ENCODE measurements at places on chromosomes 13 and 19. TPM values are rescaled to one million over a fixed set of nuclear protein-coding genes. Genes with fewer than 3 reads are reported as not detected.

DNA sequence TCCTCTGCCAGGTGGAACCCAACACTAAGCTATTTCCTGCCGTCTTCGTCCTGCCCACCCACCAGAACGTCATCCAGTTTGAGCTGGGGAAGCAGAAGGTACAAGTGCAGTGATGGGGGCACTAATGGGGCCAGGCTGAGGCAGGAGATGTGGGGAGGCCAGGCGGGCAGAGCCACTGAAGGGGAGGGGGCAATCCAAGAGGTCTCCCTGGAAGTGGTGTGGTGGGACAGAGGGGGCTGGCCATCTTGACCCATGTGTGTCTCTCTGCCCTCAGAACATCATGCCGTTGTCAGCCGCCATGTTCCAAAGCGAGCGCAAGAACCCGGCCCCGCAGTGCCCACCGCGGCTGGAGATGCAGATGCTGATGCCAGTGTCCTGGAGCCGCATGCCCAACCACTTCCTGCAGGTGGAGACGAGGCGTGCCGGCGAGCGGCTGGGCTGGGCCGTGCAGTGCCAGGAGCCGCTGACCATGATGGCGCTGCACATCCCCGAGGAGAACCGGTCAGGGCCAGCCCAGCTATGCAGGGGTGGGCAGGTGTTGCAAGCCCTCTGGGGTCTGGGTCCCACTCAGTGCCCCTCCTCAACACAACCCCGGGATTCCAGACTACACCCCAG is 49.6 kb downstream of the RYR1 start:
- H3K4me1 ChIP-seq, result no peaks in the 10 kb centered on the region
- no peaks in the 10 kb centered on the region for H3K36me3 ChIP-seq
- no peak for DNase-seq
- H3K27ac ChIP-seq, result no peak overlapping the region

DNA sequence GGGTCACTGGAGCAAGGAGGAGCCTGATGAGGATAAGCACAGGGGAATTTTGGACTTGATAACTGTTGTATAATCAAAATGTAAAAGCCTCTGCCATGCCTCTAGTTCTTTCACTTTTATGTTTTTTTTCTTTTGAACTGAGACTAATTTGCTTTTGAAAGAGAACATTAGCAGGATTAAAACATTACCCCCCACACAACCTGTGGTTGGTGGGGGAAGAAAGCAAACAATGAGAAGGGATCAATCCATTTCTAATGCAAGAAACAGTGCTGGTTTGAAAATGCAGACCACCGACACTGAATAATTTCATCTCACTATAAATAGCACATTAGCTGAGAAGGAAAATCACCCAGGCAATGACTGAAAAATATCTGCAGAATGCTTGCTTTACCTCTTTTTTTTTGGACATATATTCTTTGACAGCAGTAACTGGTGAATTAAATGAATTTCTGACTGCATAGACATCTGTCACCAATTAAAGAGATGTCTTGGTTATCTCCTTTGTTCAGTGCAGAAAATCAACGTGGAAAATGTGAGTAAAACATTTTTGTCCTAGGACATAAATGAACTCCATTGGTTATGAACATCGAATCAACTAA is 48.6 kb upstream of the TRPC4 start:
- no peaks in the 10 kb centered on the region for H3K4me1 ChIP-seq
- DNase-seq, result no peak
- H3K36me3 ChIP-seq, result no peaks in the 10 kb centered on the region
- H3K27me3 ChIP-seq, result no peaks in the 10 kb centered on the region
- H3K4me3 ChIP-seq, result no peak overlapping the region
- H3K27ac ChIP-seq, result no peak overlapping the region

DNA sequence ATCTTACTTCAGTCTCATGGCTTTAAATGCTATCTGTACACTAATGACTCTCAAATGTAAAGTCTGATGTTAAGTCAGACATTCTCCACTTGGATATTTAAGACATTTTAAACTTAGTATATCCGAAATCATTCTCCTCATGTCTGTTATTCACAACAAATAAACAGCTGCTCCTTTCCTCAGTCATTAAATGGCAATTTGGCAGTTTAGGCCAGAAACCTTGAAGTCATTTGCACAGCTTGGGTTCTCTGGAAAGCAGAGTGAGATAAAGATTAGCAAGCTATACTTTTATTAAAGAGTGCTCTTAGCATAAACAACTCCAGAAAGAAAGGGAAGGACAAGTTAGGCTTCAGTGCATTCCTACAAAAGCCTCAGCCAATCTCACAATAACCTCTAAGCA is 53.7 kb downstream of the DNAJC15 start:
- H3K4me3 ChIP-seq, result no peak overlapping the region
- H3K36me3 ChIP-seq, result no peaks in the 10 kb centered on the region
- H3K27ac ChIP-seq, result peak overlapping the region; percentile 90
- H3K27me3 ChIP-seq, result no peaks in the 10 kb centered on the region
- H3K4me1 ChIP-seq, result peaks cover 23% of the 10 kb centered on the region
- DNase-seq, result no peak

DNA sequence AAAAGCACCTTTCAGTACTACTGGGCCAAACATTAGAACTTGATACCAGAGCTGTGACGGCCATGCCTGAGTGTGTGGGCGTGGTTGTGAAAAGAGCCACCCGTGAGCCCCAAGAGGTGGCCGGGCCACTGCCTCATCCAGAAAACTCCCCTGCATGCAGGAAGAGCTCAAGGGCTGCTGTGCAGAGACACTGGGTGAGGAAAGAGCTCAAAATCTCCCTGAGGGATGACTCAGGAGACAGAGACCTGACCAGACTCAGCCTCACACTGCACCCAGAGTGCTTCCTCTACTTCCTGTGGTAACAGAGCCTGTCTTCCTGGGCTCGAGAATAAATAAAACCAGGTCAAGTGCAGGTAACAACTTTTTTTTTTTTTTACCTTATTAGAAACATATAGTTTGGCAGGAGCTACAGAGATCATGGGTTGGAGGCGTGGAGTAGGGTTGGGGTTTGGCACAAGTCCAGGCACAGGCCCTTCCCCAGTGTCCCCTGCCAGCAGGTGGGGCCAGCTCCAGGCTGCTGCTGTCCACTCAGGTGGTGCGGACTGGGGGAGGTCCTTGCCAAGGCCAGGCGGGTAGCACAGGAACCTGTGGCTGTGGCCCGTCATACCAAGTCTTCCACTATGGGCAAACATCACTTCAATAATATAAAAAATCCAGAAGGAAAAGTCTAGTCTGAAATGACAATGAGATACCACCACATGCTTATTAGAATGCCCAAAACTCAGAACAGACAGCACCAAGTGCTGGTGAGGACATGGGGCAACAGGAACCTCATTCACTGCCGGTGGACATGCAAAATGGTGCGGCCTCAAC is 25.5 kb downstream of the ELL start:
- no peaks in the 10 kb centered on the region for H3K36me3 ChIP-seq
- no peak overlapping the region for H3K27ac ChIP-seq
- H3K4me3 ChIP-seq, result no peak overlapping the region
- DNase-seq, result no peak
- H3K27me3 ChIP-seq, result no peaks in the 10 kb centered on the region
- H3K4me1 ChIP-seq, result peaks cover 16% of the 10 kb centered on the region

DNA sequence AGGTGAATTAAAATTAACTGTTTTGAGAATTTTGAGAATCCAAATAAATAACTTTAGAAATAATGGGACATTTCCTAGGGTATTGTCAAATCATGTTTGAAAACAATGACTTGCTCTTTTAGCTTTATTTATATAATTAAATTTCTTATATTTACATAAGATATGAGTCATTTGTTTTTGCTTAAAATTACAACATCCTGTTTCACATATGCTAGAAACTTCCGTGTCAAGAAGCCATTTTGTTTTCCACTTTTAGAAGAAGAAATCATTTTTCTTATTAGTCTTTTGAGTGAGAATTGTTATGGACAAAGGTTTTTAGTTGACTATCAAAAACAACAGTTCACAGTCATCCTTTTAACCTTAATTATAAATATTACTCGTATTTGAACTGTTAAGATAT is 48.2 kb downstream of the DPY19L3 start:
- no peak for DNase-seq
- H3K4me1 ChIP-seq, result peaks cover 7% of the 10 kb centered on the region
- H3K27me3 ChIP-seq, result no peaks in the 10 kb centered on the region
- no peak overlapping the region for H3K4me3 ChIP-seq
- peaks cover 39% of the 10 kb centered on the region for H3K36me3 ChIP-seq

DNA sequence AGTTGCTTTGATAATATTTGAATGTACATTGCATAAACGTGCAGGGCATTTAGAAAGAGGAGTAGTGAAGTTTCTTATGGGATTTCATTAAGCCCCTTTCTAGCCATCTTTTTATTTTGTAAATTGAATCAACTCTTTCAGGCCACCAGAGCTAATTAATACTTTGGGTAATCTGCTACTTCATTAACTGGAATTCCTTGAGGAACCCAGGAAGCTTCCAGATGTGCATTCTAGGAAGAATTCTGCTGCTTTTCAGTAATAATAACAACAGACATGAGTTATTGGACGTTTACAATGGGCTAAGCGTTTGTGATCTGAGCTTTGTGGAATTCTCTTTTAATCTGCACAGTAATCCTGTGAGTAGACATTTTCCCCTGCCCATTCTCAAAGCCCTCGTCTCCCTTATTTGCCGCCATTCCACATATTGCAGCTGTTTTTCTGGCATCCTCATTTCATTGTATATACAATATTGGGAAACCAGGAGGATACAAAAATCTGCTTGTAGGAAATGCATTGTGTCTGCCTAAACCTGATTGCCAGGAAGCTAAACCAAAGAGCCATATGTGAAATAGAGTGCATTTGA is 103.9 kb downstream of the HS6ST3 start:
- H3K36me3 ChIP-seq, result no peaks in the 10 kb centered on the region
- DNase-seq, result no peak
- H3K4me3 ChIP-seq, result no peak overlapping the region
- no peaks in the 10 kb centered on the region for H3K27me3 ChIP-seq

DNA sequence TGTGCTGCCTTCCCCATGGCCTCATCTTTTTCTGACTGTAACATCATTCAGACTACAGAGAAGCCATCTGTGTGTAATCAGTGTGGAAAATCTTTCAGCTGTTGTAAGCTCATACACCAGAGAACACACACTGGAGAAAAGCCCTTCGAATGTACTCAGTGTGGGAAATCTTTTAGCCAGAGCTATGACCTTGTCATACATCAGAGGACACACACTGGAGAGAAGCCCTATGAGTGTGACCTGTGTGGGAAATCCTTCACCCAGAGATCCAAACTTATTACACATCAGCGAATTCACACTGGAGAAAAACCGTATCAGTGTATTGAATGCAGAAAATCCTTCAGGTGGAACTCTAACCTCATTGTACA is 17.2 kb upstream of the ZNF8 start:
- H3K27ac ChIP-seq, result no peak overlapping the region
- no peaks in the 10 kb centered on the region for H3K27me3 ChIP-seq
- H3K4me1 ChIP-seq, result no peaks in the 10 kb centered on the region
- no peak overlapping the region for H3K4me3 ChIP-seq

DNA sequence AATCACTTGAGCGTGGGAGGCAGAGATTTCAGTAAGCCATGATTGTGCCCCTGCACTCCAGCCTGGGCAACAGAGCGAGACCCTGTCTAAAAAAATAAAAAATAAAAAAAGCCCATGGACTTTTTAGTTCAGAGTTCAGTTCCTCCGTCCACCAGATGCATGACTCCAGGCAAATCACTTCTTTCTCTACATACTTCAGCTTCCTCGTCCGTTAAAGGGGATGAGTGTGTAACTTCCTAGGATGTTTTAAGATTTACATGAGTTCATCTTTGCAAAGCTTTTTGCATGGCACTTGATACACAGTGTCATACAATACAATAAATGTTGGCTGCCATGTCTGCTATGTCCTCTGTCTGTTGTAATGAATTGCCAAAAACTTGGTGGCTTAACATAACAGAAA is 10.0 kb upstream of the FFAR2 start:
- no peak overlapping the region for H3K27ac ChIP-seq
- no peak for DNase-seq
- peaks cover 14% of the 10 kb centered on the region for H3K4me1 ChIP-seq
- no peaks in the 10 kb centered on the region for H3K27me3 ChIP-seq

GRCh38 chr13:90526711-90527110 is 820.8 kb upstream of the MIR17HG start:
- H3K36me3 ChIP-seq, result no peaks in the 10 kb centered on the region
- DNase-seq, result no peak
- H3K4me1 ChIP-seq, result no peaks in the 10 kb centered on the region
- no peak overlapping the region for H3K27ac ChIP-seq

DNA sequence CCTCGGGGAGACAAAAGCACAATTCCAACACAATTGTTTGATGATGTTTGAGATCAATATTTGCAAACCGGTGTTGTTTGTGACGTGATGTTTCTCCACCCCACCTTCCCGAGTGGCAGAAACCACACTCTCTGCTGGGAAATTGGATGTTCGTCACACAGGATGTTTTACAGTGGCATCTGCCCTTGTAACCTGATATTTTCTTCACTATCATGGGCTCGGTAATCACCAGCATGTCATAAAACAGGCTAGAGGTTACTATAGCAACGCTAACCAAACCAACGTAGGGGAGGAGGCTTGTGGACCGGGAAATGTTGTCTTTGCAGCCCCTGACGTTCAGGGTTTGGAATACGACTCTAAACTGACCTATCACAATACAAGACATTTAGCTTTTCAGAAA is 454.5 kb downstream of the IRS2 start:
- H3K4me3 ChIP-seq, result no peak overlapping the region
- DNase-seq, result peak; percentile 81
- H3K4me1 ChIP-seq, result no peaks in the 10 kb centered on the region
- H3K27ac ChIP-seq, result no peak overlapping the region
- no peaks in the 10 kb centered on the region for H3K36me3 ChIP-seq

DNA sequence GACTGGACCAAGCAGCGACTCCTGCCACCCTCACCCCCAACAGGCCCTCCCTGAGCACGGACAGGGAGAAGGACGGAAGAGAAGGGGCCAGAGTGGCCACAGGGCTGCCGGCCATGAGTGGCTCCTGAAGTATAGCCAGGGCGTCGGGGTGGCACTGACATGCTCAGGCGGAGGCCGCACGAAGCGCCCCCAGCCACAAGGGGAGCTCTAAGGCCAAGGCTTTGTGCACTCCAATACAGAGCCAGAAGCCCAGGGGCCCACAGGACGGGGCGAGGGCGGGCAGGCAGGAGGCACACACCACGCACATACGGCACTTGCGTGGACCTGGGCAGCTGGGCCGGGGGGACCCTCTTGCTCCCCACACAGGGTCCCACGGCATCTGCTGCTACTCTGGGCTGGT is 52.0 kb downstream of the KLF2 start:
- no peaks in the 10 kb centered on the region for H3K27me3 ChIP-seq
- H3K36me3 ChIP-seq, result peaks cover 2% of the 10 kb centered on the region
- peaks cover 21% of the 10 kb centered on the region for H3K4me1 ChIP-seq

DNA sequence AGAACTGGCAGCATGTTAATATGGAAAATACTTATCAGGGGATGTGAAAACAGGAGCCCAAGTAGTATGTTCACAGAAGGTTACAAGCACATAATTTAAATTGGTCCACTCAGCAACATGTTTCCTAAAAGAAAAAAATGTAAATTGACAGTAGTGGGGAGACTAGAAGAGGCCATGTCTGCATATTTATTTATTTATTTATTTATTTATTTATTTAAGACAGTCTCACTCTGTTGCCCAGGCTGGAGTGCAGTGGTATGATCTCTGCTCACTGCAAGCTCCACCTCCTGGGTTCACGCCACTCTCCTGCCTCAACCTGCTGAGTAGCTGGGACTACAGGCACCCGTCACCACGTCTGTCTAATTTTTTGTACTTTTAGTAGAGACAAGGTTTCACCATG is 13.7 kb upstream of the ZNF8 start:
- H3K27me3 ChIP-seq, result no peaks in the 10 kb centered on the region
- H3K27ac ChIP-seq, result no peak overlapping the region
- no peak for DNase-seq
- no peaks in the 10 kb centered on the region for H3K4me1 ChIP-seq
- H3K4me3 ChIP-seq, result no peak overlapping the region

GRCh38 chr13:20401931-20402856 is 123.5 kb downstream of the CRYL1 start:
- no peaks in the 10 kb centered on the region for H3K27me3 ChIP-seq
- H3K36me3 ChIP-seq, result no peaks in the 10 kb centered on the region
- no peak for DNase-seq

KASH5 gene
- polyA plus RNA-seq, result 1.2 TPM

NLRP11 gene
- polyA plus RNA-seq, result not detected
